HFFc6 (cell line): ENCODE measurements at places on chromosomes 16 and 17. TPM values are rescaled to one million over a fixed set of nuclear protein-coding genes. Genes with fewer than 3 reads are reported as not detected.

Gene TPSG1
- total RNA-seq, result 0.23 TPM in 1 of 2 replicates, not detected in the other

Gene GRIN2C
- 0.09 TPM in 1 of 3 replicates, not detected in the others for total RNA-seq

- H3K4me3 ChIP-seq, result no peak overlapping the region
- H3K36me3 ChIP-seq, result peaks cover 7% of the 10 kb centered on the region; the same call in 1 of the 2 replicates
- H3K27ac ChIP-seq, result no peak overlapping the region; the same call in 1 of the 2 replicates
- H3K27me3 ChIP-seq, result no peaks in the 10 kb centered on the region
- H3K4me1 ChIP-seq, result peaks cover 23% of the 10 kb centered on the region
These were observed 15.8 kb downstream of the ANKFY1 start for GRCh38 chr17:4247971-4248388.

DNA sequence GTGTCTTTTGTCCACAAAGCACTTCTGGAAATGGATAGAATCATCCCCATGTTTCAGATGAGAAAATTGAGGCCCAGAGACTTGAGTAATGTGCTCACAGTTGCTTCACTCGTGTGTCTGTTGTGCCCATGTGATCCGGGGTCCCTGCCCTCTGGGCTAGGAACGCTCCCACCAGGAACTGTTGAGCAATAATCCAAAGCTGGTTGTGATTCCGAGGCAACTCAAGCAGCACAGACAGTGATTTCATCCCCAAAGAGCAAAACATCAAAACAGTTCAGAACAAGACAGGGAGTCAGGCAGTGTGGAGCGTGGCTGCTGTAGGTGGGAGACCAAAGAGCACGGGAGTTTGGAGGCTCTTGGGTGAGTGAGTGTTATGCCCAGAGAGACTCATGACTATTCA lies 205.0 kb upstream of the ASIC2 start:
- peaks cover 4% of the 10 kb centered on the region for H3K36me3 ChIP-seq
- H3K27me3 ChIP-seq, result no peaks in the 10 kb centered on the region; the same call in 1 of the 2 replicates
- H3K27ac ChIP-seq, result no peak overlapping the region
- H3K4me3 ChIP-seq, result no peak overlapping the region
- H3K4me1 ChIP-seq, result no peaks in the 10 kb centered on the region

DNA sequence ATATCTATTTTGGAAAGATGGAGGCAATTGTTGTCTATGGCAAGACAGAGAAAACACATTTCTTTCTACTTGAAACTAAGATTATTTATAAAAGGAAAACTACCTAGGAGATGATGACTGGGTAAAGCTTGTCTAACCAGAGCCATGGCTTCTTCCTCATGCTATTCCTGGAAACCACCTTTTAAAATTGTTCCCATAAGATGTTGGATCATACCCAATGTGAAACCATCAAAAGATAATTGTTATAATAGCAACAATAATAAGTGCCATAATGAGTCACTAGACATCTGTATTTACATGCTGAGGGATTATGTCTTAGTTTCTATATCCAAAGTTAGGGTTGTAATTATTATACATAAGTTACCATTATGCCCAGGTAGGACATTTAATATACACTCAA lies 428.4 kb downstream of the KCNJ2 start:
- no peak overlapping the region for H3K4me3 ChIP-seq
- no peak overlapping the region for H3K27ac ChIP-seq

GRCh38 chr17:42409523-42410318 lies 13.3 kb downstream of the CAVIN1 start:
- peak overlapping the region; percentile 69 for H3K4me3 ChIP-seq
- peak; percentile 84 for DNase-seq
- H3K36me3 ChIP-seq, result peaks cover 24% of the 10 kb centered on the region
- H3K27me3 ChIP-seq, result no peaks in the 10 kb centered on the region; the same call in 1 of the 2 replicates

DNA sequence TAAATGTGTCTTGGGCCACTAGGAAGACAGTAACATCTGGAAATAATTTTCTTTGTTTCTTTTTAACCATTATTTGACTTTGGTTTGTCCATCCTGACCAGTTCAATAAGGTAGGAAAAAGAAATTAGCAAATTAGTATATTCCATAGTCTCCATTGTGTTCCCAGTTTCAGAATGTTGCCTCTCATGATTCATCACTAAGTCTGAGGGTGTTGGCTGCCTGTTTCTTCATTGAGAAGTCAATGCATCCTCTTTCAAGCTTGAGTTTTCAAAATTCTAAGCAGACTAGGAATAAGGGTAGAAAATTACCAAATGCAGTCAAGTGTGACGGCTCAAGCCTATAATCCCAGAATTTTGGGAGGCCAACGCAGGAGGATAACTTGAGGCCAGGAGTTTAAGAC lies 41.9 kb downstream of the ZFHX3 start:
- peak overlapping the region; percentile 49; the same call in 1 of the 2 replicates for H3K27ac ChIP-seq
- DNase-seq, result no peak
- H3K4me1 ChIP-seq, result peaks cover 64% of the 10 kb centered on the region
- H3K36me3 ChIP-seq, result peaks cover 17% of the 10 kb centered on the region

GRCh38 chr16:56116577-56116964 lies 74.7 kb upstream of the GNAO1 start:
- H3K4me3 ChIP-seq, result no peak overlapping the region
- no peaks in the 10 kb centered on the region for H3K27me3 ChIP-seq
- H3K27ac ChIP-seq, result no peak overlapping the region
- no peaks in the 10 kb centered on the region for H3K4me1 ChIP-seq

DNA sequence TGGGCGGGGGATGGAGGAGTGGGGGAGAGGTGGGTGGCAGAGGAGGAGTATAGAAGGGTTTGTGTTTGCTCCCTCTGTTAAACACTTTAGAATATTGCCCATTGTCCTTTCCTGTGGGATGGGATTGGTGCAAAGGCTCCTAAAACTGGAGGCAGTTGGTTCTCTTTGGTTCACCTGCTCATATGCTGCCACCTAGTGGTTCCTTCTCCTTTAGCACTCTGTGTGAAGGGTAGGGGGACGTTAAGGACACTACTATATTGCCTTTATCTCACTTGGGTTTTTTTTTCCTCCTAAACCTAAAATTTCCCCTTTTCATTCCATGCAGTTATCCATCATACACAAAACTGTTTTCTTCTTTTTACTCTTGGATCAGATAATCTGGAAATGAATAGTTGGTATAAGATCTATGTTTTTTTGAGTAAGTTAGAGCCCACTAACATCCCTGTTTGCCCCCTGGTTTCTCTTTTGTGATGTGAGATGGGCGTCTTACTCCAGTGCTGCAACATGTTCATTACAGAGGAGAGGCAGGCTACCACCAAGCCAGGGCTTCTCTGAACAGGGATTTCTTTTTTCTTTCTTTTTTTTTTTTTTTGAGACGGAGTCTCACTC lies 23.8 kb downstream of the SNX11 start:
- peaks cover 14% of the 10 kb centered on the region for H3K4me1 ChIP-seq
- H3K27ac ChIP-seq, result no peak overlapping the region
- H3K36me3 ChIP-seq, result no peaks in the 10 kb centered on the region
- peaks cover 9% of the 10 kb centered on the region for H3K27me3 ChIP-seq
- no peak overlapping the region for H3K4me3 ChIP-seq

DNA sequence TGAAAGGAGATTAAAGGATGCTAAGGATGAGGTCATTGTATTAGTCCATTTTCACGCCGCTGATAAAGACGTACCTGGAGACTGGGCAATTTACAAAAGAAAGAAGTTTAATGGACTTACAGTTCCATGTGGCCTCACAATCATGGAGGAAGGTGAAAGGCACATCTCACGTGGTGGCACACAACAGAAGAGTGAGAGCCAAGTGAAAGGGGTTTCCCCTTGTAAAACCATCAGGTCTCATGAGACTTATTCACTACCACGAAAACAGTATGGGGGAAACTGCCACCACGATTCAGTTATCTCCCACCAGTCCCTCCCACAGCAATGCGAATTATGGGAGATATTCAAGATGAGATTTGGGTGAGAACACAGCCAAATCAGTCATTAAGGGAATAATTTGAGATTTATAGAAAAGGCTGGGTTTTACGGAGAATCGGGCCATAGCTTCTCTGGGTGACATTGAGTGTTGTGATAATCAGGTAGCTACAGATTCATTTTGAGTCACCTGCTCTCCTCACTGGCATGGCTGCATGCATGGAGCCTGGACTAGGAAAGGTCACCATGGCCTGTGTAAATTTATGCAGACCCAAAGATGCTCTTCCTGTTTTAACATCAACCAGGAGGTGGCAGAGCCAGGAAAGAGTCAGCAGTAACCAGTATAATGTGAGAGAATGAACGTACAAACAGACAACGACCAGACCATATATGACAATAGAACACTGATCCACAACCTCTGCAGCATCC lies 40.5 kb upstream of the DYNLRB2 start:
- H3K27ac ChIP-seq, result no peak overlapping the region
- H3K4me1 ChIP-seq, result no peaks in the 10 kb centered on the region
- no peak overlapping the region for H3K4me3 ChIP-seq
- H3K36me3 ChIP-seq, result no peaks in the 10 kb centered on the region

GRCh38 chr17:64218066-64218465 lies 45.0 kb downstream of the TEX2 start:
- H3K27me3 ChIP-seq, result peaks cover 1% of the 10 kb centered on the region
- no peak for DNase-seq
- peak overlapping the region; percentile 86 for H3K27ac ChIP-seq
- H3K36me3 ChIP-seq, result peaks cover 30% of the 10 kb centered on the region
- H3K4me1 ChIP-seq, result peaks cover 61% of the 10 kb centered on the region
- no peak overlapping the region for H3K4me3 ChIP-seq

DNA sequence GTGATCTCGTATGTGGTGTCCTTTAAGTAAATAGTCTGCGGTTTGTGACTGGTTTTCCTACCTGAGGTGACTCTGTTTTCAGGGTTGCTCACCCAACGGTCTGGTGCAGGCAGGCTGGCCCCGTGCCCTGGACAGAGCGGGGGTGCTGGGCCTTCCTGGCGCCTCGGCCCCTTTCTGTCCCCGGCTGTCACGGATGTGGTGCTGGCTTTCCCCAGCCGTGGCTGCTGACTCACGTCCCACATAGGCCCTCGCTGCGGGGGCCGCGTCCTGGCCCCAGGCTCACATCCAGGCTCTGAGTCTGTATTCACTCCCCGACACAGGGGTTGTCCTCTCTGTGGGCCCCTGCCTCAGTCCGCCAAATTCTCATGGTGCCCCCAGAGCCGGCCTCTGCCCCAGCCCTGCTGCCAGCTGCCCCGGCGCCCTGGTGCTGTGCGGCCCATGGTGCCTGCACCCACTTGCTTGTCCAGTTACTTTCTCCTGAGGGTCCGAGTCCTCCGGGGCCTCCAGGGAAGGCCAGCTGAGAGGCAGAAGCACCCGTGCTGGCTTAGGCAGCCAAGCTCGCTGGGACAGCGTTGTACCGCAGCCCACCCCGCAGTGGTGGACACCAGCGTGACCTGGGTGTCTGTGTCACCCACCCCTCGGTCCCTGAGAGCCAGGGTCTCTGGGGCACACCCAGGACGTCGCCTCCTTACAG lies 5.9 kb downstream of the CHMP6 start:
- no peak for DNase-seq
- H3K4me3 ChIP-seq, result no peak overlapping the region
- H3K36me3 ChIP-seq, result no peaks in the 10 kb centered on the region
- H3K4me1 ChIP-seq, result peaks cover 24% of the 10 kb centered on the region

DNA sequence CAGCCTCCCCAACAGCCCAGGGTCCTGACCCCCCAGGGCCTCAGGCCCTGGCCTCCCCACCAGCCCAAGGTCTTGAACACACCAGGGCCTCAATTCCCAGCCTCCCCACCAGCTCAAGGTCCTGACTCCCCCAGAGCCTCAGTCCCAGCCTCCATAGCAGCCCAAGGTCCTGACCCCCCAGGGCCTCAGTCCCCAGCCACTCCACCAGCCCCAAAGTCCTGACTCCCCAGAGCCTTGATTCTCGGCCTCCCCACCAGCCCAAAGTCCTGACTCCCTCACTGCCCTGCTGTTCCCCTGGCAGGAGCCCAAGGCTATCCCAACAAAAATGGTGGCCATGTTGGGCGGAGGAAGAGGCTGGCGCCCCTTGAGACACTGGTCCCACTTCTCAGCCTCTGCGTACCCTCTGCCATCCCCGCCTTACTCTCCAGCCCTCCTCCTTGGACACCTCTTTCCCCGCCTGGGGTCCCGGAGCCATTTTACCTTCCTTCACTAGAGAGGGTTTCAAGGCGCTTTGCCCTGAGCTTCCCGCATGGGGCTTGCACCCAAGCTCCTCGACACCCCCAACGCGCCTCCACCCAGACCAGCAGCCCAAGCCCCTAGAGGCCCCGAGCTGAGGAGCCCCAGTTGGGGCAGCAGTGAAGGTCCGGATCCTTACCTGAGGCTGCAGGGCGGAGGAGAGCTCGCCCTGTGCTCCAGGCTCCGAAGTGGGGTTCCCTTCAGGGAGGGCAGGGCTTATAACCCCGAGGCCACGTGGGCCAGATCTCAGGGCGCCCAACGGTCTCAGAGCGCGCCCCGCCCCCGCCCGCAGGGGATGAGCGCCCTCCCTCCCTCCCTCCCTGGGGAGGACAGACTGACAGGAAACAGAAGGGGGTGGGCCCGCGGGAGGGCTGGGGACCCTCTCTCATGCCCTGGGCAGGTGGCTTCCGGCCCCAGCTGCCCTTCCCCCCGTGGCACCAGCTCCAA lies 3.5 kb upstream of the TSPOAP1 start:
- H3K27ac ChIP-seq, result peak overlapping the region; percentile 58; the same call in 1 of the 2 replicates
- H3K27me3 ChIP-seq, result peaks cover 5% of the 10 kb centered on the region; the same call in 1 of the 2 replicates
- DNase-seq, result no peak
- no peak overlapping the region for H3K4me3 ChIP-seq
- no peaks in the 10 kb centered on the region for H3K36me3 ChIP-seq

DNA sequence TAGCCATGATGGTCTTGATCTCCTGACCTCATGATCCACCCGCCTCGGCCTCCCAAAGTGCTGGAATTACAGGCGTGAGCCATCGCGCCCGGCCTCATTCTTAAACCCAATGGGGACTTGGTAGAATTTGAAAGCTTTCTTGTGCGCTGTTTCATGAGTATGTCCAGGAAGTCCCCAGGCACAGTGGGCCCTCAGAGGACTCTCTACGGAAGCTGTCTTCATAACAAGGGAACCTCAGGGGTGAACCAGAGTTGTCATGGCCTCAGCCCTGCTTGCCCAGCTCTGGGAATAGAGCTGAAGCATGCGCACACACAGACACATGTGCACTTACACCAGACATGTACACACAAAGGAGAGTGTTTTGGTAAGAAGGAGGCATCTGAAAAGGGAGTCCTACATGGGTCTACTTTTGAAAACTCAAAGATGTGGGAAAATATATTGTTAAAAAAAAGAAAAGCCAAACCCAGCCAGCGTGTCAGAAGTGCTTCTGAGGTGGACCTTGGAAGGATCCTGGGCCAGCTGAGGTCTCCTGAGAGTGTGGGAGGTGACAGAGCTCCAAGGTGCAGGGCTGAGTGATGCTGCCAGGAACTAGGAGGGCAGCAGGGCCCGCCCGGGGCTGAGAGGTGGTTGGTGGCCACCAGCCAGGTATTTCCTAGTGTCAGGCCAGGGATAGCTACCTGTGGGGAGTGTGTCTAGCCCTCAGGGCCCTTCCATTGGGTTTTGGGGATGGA lies 54.6 kb downstream of the EPN2 start:
- H3K36me3 ChIP-seq, result no peaks in the 10 kb centered on the region
- peaks cover 20% of the 10 kb centered on the region for H3K4me1 ChIP-seq
- no peak for DNase-seq
- no peak overlapping the region for H3K4me3 ChIP-seq
- no peak overlapping the region for H3K27ac ChIP-seq
- peaks cover 6% of the 10 kb centered on the region for H3K27me3 ChIP-seq
